ENCODE measurements at places on chromosomes 6 and 20.

DNA sequence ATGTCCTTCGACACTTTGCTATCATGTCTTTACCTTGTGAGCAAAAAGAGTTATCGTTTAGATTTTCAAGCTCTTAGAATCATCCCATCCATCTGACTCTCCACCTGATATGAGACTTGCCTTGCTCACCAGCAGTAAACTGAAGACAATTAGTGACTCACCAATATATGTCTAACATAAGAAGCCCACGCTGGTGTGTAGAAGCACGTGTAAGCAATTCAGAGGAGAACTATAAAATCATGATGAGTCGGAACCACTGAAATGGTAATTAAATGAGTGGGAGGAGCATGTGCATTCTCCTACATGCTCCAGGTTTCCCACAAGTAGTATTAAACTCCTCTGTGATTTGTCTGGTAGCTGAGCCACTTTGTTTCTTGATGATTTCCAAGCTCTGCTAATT is 181.6 kb upstream of the RNF217 start:
- no peak for DNase-seq

GRCh38 chr6:22473991-22474682 is 95.2 kb upstream of the HDGFL1 start:
- no peak for DNase-seq

DNA sequence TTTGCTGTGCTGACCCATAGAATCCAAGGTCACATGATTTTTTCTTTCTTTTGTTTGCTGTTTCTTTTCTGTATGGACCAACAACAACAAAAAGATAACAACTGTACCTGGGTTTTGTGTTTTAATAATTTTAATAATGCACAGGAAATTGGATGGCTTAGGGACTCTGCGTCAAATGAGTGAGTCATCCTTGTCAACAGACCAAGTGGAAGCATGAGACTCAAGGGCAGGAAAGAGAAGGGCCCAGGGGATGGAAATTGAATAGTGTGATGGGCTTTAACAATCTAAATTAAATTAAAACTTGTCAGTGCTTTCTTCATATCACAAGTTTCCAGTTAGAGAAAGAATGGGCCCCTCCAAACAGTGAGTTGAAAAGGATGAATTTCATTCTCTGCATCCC is 413.0 kb downstream of the PREX1 start:
- no peak for DNase-seq

GRCh38 chr6:967701-968100 is 274.8 kb upstream of the EXOC2 start:
- no peak for DNase-seq

- DNase-seq: peak; percentile 27
These were observed 764 bp upstream of the SNAP25 start for GRCh38 chr20:10217721-10218410.

DNA sequence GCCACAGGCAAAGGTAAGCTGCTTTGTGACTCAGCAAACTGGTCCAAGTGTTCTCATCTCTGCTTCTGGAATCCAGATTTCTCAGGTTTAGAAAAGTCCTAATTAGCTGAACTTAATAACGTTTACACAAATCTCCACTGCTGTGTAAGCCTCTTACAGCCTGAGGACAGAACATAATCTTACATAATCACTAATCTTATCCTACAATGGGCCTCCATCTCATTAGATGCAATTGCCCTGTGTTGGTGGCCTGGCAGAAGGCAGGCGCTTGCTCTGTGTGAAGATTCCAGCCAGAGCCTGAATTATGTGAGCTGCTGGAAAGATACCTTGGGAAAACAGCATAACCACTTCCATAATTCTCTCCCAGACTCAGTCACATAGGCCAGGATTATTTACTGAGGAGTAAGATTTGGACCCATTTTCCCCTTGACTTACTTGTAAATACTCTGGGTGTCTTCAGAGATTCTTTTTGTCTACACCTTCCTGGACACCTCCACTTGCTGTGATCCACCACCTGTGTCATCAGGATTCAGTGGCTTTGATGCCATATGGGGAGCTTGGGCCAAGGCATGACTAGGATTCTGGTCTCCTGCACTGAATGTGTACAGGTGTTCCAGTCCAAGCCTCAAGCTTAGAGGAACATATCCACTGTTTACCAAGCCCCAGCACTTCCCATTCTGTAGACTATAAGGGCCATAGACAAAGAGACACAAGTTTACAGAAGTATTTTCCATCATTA is 104.4 kb downstream of the C6orf118 start:
- DNase-seq: no peak

DNA sequence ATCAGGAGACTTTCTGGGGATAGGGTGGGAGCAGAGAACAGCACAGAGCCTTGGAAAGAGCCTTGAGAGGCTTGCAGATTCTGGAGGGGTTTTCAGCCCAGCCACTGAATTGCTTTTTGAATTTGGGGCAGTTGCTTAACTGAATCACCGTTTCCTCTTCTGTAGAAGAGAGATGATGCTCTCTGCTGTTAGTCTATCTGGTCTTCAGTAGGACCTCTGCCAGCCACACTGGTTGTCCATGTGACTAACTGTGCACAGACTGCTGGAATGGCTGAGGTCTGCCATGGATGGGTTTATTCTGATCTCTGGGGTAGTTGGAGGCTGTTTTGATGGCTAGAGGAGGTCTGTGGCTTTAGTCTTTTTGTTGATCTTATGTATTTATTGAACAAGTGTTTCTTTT is 21.4 kb upstream of the PRDM1 start:
- no peak for DNase-seq

DNA sequence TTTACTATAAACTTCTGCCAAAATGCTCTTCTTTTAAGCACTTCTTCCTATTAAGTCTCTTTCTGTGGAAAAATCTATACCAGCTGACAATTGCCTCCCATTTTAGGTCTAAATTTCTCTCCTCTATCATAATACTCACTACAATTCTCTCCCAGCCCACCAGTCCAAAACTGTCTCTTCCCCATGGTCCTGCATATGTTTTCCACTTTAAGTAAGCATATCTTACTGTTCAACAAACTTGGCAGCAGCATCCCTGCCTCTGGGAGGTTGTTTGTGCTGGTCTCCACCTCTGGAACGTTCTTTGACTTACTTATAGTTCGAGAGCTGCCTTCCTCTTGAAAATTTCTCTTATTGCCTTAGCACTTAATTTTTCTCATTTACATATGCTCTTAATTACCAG is 180.5 kb downstream of the COL12A1 start:
- DNase-seq: no peak

- DNase-seq: no peak
These were observed 32.9 kb upstream of the GATA5 start for GRCh38 chr20:62508641-62509051.

- no peak for DNase-seq
These were observed 2.0 kb upstream of the SDC4 start for GRCh38 chr20:45350217-45350616.

GRCh38 chr6:8688821-8689220 is 253.5 kb upstream of the SLC35B3 start:
- DNase-seq: no peak

DNA sequence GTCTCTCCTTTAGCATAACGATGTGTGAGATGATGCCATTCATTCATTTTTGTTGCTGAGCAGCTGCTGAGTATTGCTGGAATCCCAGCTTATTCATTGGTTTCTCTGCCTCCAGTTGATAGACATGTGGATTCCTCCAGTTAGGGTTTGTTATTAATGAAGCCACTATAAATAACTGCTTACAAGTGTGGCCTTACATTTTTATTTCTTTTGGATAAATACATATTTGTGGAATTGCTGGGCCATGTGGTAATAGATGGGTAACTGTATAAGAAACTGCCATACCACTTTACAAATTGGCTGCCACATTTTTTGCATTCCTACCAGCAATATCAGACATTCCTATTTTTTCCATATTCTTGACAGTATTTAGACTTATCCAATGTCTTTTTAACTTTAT is 2.6 kb upstream of the HLA-B start:
- no peak for DNase-seq

- DNase-seq: no peak
These were observed 294.8 kb upstream of the STXBP5 start for GRCh38 chr6:146909376-146909775.

- DNase-seq: no peak
These were observed 598 bp downstream of the PI16 start for GRCh38 chr6:36955136-36955535.

DNA sequence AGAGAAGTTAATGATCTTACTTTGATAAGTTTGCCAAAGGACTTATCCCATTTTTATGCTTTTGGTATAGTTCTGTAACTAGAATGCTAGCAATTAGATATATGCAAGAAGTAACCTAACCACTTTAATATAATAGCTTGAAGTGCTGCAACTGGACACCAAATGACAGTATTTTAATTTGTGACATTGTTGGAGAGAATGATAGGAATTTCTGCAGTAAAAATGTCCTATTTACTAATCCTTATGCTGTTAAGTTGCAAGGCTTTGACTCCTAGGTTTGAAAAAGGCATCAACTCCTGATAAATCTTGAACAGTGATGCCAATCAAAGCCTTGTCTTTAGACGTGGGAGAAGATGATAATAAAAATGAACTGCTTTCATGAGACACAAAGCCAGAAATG is 726.0 kb upstream of the GJE1 start:
- DNase-seq: no peak
